AG04449 (cell line): ENCODE measurements at places on chromosomes 2 and 18.

GRCh38 chr2:147639891-147640290 is 204.9 kb upstream of the ACVR2A start:
- DNase-seq: no peak

DNA sequence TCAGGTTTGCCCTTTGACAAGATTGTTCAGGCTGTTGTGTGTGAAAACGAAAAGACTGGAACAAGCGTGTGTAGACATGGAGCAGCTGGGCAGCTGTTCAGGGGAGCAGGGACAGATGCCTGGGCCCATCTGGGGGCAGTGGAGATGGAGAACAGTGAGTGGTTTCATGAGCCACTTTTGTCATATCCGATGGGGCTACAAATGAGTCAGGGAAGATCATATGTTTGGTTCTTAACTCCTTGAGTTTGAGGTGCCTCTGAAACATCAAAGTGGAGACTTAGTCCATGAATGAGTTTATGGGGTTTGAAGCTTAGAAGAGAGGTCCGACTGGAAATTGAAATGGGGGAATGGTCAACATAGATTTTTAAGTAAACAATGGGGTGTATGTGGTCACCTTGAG is 9.3 kb upstream of the PLB1 start:
- no peak for DNase-seq

GRCh38 chr2:8860239-8860638 is 22.8 kb upstream of the KIDINS220 start:
- no peak for DNase-seq

GRCh38 chr2:159410276-159410675 is 123.8 kb upstream of the WDSUB1 start:
- DNase-seq: no peak

- DNase-seq: no peak
These were observed 22.8 kb upstream of the IL37 start for GRCh38 chr2:112887964-112888749.

DNA sequence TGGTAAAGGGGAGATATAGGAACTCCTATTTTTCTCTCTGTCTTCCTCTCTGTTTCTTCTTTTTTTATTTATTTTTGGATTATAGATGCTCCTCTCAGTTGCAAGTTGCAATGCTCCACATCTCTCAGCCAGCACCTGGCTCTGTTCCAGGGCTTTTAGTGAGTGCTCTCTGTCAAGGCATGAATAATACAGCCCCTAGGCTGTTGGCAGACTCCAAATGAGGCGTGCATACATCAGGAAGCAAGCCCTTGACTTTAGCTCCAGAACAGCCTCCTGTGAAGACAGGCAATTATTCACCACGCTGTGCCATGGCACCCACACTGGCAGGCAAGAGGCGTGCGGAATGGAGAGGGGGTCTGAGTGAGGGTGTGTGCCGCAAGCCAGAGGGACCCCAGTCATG is 228.1 kb upstream of the PXDN start:
- no peak for DNase-seq

GRCh38 chr18:57819119-57819518 is 16.0 kb upstream of the ATP8B1 start:
- DNase-seq: no peak

GRCh38 chr2:68901199-68901514 is 30.0 kb upstream of the BMP10 start:
- no peak for DNase-seq

GRCh38 chr2:183185534-183185933 is 61.3 kb downstream of the NUP35 start:
- no peak for DNase-seq

- no peak for DNase-seq
These were observed 14.8 kb downstream of the KLHL29 start for GRCh38 chr2:23399674-23400261.

GRCh38 chr18:11514267-11514666 is 95.1 kb upstream of the SLC35G4 start:
- no peak for DNase-seq

- no peak for DNase-seq
These were observed 433.3 kb upstream of the ID2 start for GRCh38 chr2:8248623-8248957.

GRCh38 chr2:99104006-99104405 is 37.5 kb upstream of the C2orf15 start:
- DNase-seq: no peak

DNA sequence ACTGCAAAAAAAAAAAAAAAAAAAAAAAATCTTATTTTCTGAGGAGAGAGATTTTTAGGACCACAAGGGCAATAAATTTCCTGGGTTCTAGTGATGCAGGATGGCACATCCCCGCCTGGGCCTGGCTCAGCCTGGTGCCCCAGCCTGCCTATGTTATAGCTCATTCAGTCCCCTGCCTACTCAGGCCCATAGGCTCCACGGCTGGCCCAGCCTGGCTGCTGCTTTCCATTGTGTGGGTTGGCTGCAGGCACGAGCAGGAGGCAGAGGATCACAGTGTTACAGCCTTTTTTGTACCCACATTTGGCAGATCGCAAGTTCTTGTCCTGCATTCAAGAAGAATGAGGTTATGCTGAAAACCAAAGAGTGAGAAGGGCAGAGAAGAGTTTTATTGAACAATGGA is 2.8 kb upstream of the SULT6B1 start:
- DNase-seq: no peak

- peak; percentile 70 for DNase-seq
These were observed 162.4 kb downstream of the CELF4 start for GRCh38 chr18:37403100-37403781.

DNA sequence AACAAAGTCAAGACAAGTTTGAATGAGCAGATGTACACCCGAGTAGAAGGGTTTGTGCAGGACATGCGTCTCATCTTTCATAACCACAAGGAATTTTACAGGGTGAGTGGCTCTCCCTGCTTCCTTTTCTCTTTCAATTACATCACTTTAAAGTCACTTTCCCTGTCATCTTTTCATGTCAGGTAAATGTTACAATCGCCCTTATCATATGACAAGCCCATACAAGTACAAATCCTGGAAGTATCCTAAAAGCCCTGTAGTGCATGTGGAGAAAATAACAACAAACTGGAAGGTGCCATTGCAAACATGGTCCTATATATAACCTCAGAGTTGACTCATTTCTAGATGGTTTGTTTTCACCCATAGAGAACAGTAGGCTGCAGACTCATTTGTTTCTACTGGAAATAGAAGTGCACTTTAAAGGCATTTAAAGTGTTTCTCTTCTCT is 126.0 kb downstream of the SP100 start:
- DNase-seq: no peak

- DNase-seq: no peak
These were observed 75.3 kb downstream of the COLEC12 start for GRCh38 chr18:425106-425745.

DNA sequence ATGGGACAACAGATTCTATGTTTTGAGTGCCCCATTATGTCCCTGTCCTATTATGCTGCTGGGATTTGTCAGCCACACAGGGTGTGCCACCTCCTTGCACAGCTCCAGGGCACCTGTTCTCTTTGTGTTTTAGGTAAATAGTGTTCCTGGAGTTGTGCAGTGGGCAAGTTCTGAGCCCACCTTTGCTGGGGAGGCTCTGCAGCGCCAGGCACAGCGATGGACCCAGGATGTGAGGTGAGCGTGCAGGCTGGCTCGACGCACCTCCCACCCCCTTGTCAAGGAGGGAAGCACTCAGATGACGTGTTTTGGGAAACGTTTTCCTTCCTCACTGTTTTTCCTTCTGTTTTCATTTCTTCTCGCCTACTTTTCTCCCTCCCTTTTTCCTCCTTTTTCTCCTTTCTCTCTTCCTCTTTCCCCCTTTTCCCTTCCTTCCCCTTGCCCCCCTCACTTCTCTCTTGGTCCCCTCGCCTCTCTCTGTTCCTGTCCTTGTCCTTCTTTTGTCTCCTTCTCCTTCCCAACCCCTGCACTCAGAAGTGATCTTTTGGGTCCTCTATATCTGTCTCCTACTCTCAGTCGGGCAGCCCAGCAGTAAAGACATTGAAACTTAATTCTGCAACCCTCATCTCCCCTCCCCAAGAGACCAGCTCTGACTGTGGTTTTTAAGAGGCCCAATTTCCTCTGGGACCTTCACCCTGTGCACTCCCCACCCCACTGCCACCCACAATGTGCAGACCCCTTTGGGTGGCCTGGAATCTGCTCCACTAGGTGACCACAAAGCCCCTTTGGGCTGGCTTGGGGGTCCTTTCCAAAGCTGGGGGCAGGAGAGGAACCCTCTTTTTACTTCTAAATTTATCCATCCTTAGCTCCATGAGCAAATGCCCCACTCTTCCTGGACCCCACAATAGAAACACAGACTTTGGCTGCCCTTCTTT is 104.0 kb downstream of the MCFD2 start:
- DNase-seq: no peak

DNA sequence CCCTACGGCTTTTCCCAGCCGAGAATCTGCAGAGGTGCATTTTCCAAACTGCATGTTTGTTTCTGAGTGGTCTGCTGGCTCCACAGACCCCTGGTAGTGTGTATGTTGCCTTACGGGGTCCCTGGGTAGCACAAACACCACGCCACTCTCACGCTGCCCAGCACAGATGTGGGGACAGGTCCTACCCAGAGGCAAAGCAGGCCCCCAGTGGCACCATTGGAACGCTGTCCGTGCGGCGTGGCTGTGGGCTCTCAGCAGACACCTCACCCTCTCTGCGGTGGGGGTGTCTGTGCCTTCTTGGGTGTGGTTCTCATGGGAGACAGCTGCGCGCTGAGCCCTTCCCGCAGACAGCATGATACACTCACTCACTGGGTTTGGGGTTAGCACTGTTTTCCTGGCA is 137.4 kb downstream of the NFATC1 start:
- DNase-seq: no peak

GRCh38 chr18:45155526-45155925 is 459.8 kb upstream of the SLC14A2 start:
- DNase-seq: no peak

DNA sequence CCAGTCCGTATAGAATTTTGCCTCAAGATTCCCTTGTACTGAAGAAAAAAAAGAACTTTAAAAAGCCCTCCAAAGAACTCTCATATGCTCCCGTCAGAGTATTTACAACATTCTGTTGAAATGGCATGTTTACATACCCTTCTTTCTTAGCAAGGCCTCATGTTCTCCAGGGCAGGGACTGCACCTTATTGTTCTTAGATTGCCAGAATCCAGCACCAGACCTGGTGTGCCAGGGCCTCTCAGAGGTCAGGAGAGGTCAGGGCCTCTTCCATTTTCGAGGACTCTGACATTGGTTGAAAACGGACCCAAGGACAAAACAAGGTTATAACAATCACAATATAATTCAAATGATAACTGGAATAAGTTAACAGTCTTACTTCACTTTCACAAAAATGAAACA is 78.2 kb downstream of the TNP1 start:
- no peak for DNase-seq

- peak; percentile 68 for DNase-seq
These were observed 97.9 kb upstream of the KLHL29 start for GRCh38 chr2:23286758-23287704.

DNA sequence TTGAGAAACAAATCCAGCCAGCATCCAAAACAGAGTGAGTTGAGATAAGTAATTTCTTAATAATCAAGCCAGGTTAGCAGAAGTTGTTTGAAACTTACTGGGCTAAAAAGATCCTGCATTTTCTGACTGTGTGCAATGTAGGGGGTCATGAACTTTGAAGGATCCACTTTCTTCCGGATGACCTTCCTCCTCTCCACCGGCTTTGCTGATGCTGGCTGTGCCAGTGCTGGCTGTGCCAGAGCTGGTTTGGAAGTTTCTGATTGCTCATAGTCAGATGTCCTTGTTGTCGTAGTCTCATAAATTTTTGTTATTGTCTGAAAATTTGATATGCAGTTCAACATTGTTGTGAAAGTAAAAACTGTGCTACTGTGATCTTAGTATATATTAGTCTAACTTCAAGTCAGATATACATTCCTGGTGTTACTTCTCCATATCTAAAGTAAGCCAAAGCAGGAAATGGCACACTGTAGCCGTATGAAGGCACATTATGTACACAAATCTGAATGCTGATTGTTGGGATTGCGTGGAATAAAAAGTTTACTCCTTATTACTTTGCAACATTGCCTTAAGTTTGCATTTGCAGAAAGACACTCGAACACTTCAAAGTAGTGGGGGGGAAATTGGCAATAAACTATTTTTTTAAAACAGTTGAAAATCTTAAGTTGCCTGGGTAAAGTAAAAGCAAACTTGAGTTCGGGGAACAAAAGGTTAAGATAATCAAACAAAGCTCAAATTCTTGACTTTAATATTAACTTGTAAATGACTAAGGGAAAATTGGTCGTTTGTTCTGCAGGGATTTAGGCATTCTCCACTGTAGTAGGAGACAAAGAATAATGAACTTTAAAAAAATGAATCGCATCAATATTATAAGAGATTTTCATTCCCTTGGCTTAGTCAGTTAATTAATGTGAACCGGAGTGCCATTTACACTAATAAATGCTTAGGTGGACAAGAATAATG is 6.4 kb downstream of the NEB start:
- DNase-seq: no peak

GRCh38 chr18:56000041-56000440 is 412.0 kb upstream of the TCF4 start:
- no peak for DNase-seq

GRCh38 chr2:226011716-226012450 is 612.4 kb downstream of the NYAP2 start:
- DNase-seq: no peak

GRCh38 chr18:79775441-79776221 is 22.1 kb upstream of the KCNG2 start:
- DNase-seq: no peak

GRCh38 chr18:57915248-57915647 is 112.1 kb upstream of the ATP8B1 start:
- no peak for DNase-seq

GRCh38 chr2:194260185-194260584 is 1396.8 kb upstream of the SLC39A10 start:
- DNase-seq: no peak
